CD8-positive, alpha-beta memory T cell (primary cell): ENCODE measurements at places on chromosomes 5 and 9.

DNA sequence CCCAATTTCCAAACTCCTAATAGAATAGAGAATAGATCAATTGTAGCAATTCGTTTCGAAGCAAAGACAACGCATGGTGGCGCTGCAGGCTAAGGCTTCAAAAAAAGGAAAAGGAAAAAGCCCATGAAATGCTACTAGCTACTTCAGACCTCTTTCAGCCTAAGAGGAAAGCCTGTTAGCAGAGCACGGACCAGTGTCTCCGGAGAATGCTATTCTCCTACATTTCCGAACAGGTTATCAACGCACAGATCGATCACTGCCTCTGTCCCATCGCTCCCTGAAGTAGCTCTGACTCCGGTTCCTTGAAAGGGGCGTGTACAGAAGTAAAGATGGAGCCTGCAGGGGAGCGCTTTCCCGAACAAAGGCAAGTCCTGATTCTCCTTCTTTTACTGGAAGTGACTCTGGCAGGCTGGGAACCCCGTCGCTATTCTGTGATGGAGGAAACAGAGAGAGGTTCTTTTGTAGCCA lies at the start of gene PCDHB15:
Gene PCDHB15, plus strand, starts transcription at position 146 of the 468 bp plus-strand sequence. Its CDS starts 184 bp downstream, at position 330.
- DNase-seq, result peak; percentile 6

- no peak for DNase-seq
Observed at GRCh38 chr9:110013064-110013463, 194.9 kb downstream of the C9orf152 start.

- no peak for DNase-seq
Observed at GRCh38 chr9:95742821-95743220, 132.7 kb upstream of the ERCC6L2 start.

- no peak for DNase-seq
Observed at GRCh38 chr5:150214289-150214688, 24.4 kb downstream of the SLC6A7 start.

- DNase-seq, result no peak
Observed at GRCh38 chr9:107299437-107299836, 16.4 kb downstream of the RAD23B start.

GRCh38 chr5:139652788-139653241 lies 4.7 kb downstream of the CXXC5 start:
- no peak for DNase-seq

DNA sequence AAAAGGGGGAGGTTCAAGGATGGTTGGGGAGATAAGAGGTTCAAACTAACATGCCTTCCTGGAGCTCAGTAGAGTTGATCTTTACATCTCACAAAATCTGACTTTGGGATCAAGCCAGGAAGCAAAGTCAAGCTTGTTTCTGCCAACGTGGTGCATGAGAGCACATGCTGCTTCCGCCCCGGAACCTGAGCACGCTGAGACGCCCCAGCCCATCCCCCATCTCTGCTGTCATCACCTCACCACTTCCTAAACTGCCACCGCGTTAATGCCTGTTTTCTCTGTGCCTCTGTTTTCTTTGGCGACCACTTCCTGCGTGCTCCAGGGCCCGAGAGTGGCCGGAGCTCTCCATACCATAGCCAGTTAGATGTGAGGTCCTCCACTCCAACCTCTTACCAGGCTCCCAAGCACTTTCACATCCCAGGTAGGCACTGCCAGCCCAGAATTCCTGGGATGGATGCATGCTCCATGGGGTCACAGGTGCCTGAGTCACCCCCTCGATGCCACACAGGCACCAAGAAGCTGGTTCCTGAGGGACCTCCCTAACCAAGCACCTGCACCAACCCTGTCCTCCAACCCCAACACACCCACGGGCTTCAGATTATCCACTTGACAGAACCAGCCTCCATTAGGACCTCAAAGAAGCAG lies 31.2 kb upstream of the AFAP1L1 start:
- peak; percentile 51 for DNase-seq

DNA sequence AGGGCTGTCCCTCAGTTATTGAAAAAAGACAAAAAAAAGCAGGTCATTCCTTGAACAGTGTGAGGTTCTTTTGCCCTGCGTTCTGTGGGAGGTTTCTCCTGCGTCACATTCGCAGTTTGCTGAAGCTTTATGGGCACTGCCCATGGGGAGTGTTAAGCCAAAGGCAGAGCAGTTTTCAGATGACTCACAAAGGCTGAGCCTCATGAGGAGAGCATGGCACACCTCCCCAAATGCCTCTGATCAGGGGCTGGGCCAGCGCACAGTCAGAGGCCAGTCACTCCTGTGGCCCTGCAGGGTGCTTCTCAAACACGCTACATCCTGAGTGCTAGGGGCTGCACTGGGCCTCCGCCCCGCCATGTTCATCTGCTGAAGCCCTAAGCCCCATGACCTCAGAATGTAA lies 38.4 kb downstream of the IRX1 start:
- DNase-seq, result no peak

DNA sequence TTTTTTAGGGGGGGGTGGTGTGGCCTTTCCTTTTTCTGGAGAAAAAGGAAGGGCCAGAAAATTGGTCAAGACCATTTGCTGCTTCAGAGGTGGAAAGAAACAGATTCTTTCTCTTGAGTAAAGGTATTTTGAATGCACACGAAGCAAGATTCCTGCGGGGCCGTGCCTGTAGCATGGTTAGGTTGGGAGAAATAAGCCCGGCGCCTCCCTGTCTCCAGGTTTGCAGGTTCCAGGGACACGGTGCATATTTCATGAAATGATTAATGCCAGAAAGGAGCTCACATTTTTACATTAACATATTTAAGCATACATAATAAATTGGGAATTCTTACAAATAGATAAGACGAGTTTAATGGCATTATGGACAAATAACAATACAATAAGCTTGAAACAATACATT lies 409.5 kb upstream of the IRX1 start:
- DNase-seq, result no peak

- no peak for DNase-seq
Observed at GRCh38 chr5:53766673-53767072, 206.2 kb downstream of the NDUFS4 start.

GRCh38 chr5:171739271-171739670 lies 46.3 kb upstream of the SMIM23 start:
- no peak for DNase-seq

GRCh38 chr9:134335061-134335460 lies 8.8 kb downstream of the RXRA start:
- no peak for DNase-seq

- DNase-seq, result no peak
Observed at GRCh38 chr5:93723005-93723404, 18.4 kb downstream of the POU5F2 start.

DNA sequence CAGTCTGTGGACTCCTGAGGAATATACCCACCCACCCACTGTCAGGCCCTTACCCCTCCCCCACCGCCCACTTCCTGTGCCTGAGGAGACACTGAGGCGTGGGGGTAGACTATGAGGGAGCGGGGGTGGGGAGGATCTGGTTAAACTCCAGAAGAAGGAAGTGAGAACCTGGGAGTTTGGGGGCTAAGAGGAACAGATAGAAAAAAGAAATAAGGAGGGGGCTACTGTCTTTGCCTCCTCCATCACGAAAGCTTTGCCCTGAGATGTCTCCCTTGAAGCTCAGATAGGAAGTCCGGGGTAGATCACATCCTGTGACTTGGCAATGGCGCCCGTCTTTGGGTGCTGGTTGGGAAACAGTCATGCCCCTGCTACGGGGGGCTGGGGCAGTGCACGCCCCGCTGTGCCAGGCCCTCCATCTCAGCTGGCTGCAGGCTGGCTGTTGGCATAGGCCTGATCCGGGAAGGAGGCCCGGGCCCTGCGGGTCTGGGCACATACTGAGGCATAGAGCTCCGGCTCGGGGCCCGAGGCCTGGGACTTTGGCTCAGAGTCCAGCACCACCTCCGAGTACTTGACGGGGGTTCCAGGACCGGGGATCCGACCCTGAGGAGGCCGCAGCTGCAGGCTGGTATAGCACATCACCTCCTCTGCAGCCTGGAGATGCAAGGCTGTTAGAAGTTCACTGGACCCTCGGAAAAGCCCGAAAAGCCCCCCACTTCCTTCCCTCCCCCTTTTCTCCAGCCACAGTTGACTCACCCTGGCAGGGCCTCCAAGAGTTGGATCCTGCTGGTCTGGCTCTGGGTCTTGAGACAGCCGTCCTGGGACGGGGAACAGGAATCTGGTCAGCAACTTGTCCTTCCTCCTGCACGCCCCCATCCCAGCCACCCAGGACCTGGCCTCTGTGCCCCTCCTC lies 1.0 kb downstream of the SIT1 start:
- peak; percentile 27 for DNase-seq
